Liver (tissue), 10 donors: ENCODE measurements at places on chromosomes 12 and 14. TPM values are rescaled to one million over a fixed set of nuclear protein-coding genes. Genes with fewer than 3 reads are reported as not detected.

ADGRD1 gene
- total RNA-seq = 7.1 TPM

ALDH6A1 gene
- total RNA-seq = 183 TPM

CRACR2A gene
- 4.2 TPM for total RNA-seq

BEGAIN gene
- total RNA-seq = 0.47 TPM

FAR2 gene
- total RNA-seq = 2.3 TPM

DDX54 gene
- total RNA-seq = 20.5 TPM

PWP1 gene
- total RNA-seq = 33.6 TPM

CPNE6 gene
- not detected for total RNA-seq

NPFF gene
- not detected for total RNA-seq

LRP1-AS gene
- total RNA-seq = not detected

KRT73 gene
- not detected for total RNA-seq

NANOG gene
- 0.17 TPM for total RNA-seq

C12orf50 gene
- 0.08 TPM for total RNA-seq
